Stimulated activated CD8-positive, alpha-beta memory T cell treated with anti-CD3 and anti-CD28 coated beads, Interleukin-4, amount 100 ng/mL, for 1 hour (primary cell): ENCODE measurements at places on chromosomes 2 and 18.

DNA sequence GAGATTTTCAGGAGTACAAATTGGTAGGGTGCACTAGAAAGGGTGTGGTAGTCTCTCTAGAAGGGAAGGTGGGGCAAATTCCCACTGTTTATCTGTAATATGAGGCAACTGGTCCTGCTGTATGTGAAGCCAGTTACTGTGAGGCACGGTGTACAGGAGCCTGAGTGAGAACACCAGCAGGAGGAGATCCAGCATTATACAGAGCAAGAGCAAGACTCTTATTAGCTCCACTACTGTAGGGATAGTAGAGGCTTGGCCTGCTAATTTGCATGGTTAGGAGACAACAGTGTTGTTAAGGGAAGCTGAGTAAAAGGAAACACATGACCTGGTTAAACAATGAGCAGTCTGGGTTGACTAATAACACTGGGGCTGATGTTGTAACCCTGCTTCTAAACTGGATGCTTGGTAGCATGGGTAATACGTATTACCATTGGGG is 76.3 kb upstream of the WDSUB1 start:
- DNase-seq, result no peak

DNA sequence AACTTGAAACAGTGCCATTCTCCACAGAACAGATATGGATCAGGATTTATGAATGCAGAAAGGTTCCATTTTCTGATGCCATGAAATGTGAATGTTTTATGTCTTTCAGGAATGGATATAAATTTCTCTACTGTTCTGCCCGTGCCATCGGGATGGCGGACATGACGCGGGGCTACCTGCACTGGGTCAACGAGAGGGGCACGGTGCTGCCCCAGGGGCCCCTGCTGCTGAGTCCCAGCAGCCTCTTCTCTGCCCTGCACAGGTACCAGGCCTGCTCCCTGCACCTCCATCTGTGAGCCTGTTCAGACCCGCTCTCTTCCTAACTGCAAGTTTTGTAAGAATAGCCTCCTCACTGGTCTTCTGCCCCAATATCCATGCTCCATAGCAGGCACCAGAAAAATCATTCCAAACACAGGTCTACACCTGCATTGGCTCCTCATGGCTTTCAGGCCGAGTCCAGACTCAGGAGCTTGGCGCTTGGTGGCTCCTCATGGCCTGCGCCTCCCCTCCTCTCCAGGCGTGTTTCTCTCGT is 68.6 kb downstream of the LPIN1 start:
- DNase-seq, result no peak

- no peak for DNase-seq
These were observed 82.7 kb upstream of the SLC39A10 start for GRCh38 chr2:195574312-195574711.

- DNase-seq, result no peak
These were observed 218.8 kb downstream of the SNTG2 start for GRCh38 chr2:1169291-1169949.

- DNase-seq, result no peak
These were observed 148.4 kb downstream of the SLC39A10 start for GRCh38 chr2:195805283-195805976.

DNA sequence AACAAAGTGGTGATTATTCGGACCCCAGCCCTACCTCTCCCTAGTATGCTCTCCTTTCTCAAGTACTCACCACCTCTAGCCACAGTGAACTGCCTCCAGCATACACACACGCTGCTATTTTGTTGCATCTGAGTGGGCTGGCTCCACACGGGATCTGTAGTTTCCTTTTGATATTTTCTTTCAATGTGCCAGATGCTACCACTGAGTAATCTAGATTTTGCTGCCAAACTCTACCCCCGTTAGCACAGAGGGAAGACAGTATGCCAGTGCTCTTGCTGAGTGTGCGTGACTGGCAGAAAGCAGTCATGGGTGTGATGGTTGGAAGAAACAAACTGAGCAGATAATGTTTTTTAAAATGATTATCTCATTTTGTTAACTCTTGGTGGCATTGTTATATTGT is 11.6 kb downstream of the CFLAR start:
- DNase-seq, result no peak

DNA sequence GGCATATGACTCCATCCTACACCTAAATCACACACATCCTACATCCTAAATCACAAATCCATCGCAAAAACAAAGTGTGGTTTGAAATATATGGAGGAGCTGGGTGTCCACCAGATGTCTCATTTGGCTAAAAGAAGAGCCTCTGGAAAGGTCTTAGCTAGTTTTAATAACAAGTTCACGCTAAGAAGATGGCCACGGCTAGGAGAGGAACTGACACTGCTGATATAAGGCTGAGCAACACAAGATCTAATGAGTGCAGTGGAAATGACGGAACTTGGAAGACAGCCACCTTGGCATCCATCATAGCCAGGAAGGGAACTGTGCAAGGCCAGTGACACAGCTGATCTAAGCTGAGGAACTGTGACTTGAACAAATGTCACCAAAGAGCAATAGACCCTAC is 60.0 kb upstream of the AGAP1 start:
- no peak for DNase-seq

DNA sequence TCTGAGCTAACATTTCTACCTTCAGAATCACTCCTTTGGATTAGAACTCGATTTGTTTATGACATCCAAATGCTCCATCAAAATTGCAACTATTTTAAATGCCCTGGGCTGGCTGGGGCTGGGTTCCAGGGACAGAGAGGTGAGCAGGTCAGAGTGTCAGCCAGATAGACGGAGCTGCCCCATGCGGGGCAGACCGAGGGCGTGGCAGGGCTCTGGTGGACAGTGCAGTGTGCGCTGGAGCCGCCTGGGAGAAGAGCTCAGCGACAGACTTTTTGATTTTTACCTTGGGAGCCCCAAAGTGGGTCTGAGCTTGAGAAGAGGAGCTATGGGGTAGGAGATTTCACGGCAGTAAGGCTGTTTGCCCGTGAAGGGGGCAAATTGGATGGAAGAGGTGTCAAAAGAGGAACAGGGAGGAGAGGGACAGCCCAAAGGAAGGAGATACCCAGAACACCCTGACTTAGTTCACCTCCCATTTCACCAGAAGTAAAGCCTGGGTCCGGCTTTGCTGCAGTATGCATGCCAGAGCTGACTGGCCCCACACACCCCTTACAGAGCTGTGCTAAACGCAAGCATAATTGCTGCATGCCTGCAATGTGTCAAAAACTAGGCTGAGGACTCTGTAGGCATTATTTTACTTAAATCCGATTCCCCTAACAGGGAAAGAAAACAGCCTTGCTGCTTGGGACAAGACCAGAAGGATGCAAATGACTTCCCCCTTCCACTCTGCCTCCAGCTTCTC is 33.7 kb downstream of the EN1 start:
- DNase-seq, result no peak

DNA sequence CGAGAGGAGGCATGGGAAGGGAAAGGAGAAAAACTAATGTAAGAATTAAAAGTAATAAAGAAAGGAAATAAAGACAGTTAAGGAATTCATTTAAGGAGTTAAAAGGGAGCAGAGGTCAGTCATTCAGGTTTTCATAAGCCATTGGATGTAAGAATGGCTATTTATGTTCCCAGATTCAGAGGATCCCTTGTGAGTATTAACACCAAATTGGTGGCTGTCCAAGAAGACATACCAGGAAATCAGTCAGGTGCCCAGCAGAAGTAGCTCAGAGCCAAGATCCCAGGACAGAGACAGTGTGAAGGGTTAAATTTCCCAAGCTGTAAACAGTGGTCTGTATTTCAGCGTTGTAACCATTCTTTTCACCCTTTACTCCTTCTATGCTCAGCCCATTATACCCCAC is 550.4 kb downstream of the BCL11A start:
- DNase-seq, result no peak

DNA sequence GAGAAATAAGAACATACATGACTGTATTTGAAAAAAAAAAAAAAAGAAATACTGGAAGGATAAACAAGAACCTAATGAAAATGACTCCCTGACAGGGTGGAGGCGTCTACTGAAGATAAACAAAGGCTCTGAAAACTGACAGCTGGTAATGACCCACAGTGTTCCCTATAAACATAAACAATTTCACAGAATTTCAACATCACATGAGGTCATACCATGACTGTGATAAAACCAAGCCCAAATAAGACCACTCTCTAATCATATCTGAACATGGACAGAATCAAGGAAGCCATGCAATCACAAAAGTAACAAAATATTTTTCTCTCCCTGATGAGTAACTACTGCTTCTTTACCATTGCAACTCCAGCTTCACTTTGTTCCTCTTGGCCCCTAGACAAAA is 159.3 kb downstream of the FAM124B start:
- DNase-seq, result no peak

- peak; percentile 91 for DNase-seq
These were observed 206.9 kb upstream of the PKDCC start for GRCh38 chr2:41840702-41841551.

DNA sequence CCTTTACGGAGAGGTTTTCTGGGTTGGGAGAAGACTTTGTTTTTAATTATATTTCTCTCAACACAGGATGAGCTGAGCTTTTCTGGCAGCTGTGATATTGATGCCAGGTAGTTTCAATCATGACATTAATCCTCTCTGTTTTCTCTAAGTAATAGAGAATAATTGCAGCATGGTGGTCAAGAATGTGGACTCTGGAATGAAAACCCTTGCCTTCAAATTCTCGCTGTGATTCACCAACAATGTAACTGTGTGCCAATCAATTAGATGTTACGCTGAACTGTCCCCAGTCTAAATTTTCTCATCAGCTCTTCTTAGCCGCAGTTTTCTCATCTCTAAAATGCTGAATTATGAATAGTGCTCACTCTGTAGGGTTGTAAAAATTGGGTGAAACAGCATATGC is 31.6 kb upstream of the PPM1B start:
- no peak for DNase-seq

DNA sequence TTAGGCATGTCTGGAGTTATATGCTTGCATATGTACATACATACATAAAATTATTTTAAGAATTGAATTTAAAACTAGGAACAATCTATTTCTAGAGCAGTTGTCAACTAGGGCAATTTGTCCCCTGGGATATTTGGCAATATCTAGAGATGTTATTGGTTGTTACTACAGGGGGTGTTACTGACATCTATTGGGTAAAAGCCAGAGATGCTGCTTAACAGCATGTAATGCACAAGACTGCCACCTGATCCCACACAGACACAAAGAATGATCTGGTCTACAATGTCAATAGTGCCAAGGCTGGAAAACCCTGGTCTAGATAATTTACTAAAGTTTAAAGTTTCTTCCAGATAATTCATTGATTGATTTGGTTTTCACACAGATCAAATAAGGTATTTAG is 185.3 kb downstream of the NYAP2 start:
- DNase-seq, result no peak

- no peak for DNase-seq
These were observed 297.3 kb upstream of the MMADHC start for GRCh38 chr2:149884871-149885270.

- no peak for DNase-seq
These were observed 141.2 kb downstream of the IKZF2 start for GRCh38 chr2:213010106-213010779.

DNA sequence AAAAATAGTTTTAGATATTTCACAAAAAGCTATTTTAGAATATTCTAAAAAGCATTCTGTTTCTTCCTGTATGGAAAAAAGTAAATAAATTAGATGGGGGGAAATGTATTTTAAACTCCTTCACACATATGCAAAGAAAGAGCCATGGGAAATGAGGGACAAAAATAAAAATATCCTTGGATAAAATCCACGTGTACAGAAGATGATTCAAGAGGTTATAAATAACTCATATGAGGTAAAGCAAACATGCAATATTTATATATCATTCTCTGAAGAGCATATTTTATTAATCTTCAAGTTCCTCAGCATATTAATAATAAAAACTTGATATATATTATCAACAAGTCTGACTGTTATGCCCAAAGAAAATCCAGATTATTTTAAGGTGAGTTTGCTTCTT is 8.8 kb upstream of the GFPT1 start:
- DNase-seq, result no peak

- DNase-seq, result no peak
These were observed 134.4 kb upstream of the ID2 start for GRCh38 chr2:8547284-8548064.

- DNase-seq, result no peak
These were observed 6.0 kb upstream of the PRKD3 start for GRCh38 chr2:37330681-37331080.

DNA sequence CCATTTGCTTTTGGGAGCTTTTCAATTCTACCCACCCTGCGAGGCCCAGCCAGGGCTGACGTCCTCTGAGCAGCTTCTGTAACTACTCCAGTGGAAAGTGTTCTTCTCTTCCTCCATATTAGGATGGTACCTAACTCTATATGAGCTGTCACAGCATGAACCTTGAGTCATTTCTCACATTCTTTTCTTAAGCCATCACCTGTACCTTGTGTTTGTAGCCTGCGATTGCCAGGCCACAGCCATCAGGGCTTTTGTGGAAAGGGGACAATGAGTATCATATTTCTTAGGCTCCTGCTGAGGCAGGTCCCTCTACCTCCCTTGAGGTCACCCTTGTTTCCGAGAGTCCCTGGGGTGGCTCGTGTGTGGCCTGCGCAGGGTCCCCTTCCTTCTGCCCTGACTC is 144.5 kb upstream of the DLX2 start:
- DNase-seq, result no peak

DNA sequence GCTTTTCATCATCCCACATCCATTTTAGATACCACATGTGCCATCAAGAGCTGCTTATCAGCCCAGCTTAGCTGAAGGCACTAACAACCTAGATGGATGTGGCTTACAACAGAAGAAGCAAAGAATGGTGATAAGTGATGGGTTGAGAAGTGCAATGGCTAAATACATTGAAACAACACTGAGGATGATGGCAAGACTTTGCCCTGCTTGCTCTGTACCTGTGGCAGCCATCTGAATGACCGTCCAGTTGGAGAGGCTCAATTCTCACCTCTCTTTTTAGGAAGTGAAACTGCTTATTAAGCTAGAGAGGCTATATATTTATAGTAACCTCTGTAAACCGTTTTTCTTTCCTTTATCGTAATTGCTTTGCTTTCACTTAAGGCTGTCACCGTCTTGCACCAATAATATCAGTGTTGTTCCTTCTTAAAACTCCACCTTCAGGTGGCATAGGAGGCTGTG is 5.7 kb downstream of the GPATCH11 start:
- DNase-seq, result no peak

DNA sequence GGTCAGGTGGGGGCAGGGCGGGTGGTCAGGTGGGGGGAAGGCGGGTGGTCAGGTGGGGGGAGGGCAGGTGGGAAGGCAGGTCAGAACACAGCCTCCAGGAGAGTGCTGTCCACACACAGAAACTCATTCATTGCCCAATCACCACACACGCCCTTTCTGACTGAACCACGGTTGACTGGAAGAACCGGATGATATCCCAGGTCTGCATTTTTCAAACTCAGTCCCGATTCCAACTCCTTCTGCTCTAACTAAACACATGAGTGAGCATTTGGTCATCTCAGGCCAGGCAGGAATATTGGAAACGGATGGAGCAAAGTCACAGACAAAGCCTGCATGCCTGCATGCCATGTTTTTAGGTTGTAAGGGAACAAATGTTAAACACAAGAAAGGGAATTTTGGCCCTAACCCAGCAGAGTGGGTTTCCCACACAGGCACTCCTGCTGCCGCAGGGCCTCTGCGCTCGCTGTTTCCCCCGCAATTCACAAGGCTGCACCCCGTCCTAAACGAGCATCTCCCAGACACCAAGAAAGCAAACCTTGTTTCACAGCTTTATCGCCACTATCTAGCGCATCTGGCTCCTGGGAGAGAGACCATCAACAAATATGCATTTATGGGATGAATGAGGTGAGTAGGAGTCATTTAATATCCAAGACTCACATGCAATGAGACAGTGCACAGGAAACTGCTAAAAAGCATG is 100.1 kb downstream of the ZNF516 start:
- no peak for DNase-seq

- DNase-seq, result no peak
These were observed 36.3 kb downstream of the TGOLN2 start for GRCh38 chr2:85291425-85292023.

GRCh38 chr2:75560022-75560767 is 544 bp downstream of the EVA1A start:
- DNase-seq, result no peak
